CD8-positive, alpha-beta T cell (primary cell): ENCODE measurements at places on chromosomes 2 and 18. TPM values are rescaled to one million over a fixed set of nuclear protein-coding genes. Genes with fewer than 3 reads are reported as not detected.

DNA sequence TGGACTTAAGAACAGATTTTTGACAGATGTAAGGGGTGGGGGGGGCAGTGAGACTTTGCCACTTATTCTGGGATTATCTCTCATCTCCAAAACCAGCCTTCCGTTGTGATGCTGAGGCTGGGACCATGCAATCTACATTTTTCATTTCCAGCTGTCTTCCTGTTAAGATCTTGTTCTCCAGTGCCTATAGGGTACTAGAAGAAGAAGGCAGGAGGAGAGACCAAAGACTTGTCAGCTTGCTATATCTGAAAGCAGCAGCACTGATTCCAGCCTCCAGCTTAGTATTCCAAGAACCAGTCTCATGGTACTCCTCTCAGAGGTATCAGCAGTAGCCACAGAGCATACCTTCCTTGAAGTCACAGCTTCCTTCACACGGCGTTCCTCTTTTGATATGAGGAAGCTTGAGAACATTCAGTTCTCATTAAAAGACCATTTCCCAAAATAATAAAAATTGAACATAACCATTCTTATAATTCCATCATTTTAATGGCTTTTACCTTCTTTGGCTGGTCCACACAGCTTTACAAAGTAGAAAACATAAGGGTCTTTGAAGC, 49.8 kb downstream of the USP34 start:
- DNase-seq, result no peak

IL1R1 gene
- 0.08 TPM for total RNA-seq

CFAP221 gene
- not detected for total RNA-seq

CABLES1 gene
- 0.24 TPM for total RNA-seq

LTBP1 gene
- total RNA-seq, result not detected
